Spleen (tissue), 13 donors: ENCODE measurements at places on chromosomes 6 and 20. TPM values are rescaled to one million over a fixed set of nuclear protein-coding genes. Genes with fewer than 3 reads are reported as not detected.

GRCh38 chr6:14524319-14524718, 406.7 kb downstream of the CD83 start:
- no peaks in the 10 kb centered on the region for H3K27me3 ChIP-seq
- H3K27ac ChIP-seq = no peak overlapping the region
- H3K4me1 ChIP-seq = no peaks in the 10 kb centered on the region
- no peak for DNase-seq
- H3K4me3 ChIP-seq = no peak overlapping the region

HRH3 gene
- total RNA-seq = not detected

- H3K27me3 ChIP-seq = no peaks in the 10 kb centered on the region
- H3K4me3 ChIP-seq = no peak overlapping the region
- no peaks in the 10 kb centered on the region for H3K4me1 ChIP-seq
- no peak overlapping the region for H3K27ac ChIP-seq
- H3K36me3 ChIP-seq = no peaks in the 10 kb centered on the region
- DNase-seq = no peak
Observed at GRCh38 chr6:84685983-84686584, 78.3 kb downstream of the TBX18 start.

SCGN gene
- total RNA-seq = not detected

DNA sequence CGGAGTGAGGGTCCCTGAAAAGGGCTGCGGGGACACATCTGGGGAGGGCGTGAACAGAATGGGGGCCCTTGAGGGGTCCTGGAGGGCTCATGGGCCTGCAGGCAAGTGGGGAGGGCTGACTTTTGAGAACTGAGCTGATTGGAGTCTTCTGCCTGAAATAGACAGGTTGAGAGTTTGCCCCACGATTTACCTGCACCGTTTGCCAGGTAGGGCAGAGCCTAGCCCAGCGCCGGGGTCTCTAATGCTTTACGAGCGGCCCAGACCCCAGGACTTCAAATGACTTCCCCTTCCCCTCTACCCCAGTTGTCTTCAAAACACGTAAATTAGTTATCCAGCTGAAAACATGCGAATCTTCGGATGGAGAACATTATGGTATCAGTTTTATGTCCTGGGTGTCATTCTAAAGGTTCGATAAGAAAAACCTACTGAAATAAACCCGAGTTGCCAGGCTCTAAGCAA, 1.3 kb downstream of the PLCB1 start:
- no peak for DNase-seq
- no peaks in the 10 kb centered on the region for H3K36me3 ChIP-seq
- peak overlapping the region; percentile 65 for H3K4me3 ChIP-seq
- peaks cover 4% of the 10 kb centered on the region for H3K27me3 ChIP-seq

MAK gene
- total RNA-seq = 0.67 TPM

SPATA25 gene
- total RNA-seq = 4.0 TPM

GRCh38 chr6:41785689-41786450, 1.6 kb upstream of the TOMM6 start:
- H3K27me3 ChIP-seq = no peaks in the 10 kb centered on the region
- H3K27ac ChIP-seq = peak overlapping the region; percentile 97
- peak overlapping the region; percentile 83 for H3K4me3 ChIP-seq
- H3K4me1 ChIP-seq = peaks cover 85% of the 10 kb centered on the region
- H3K36me3 ChIP-seq = no peaks in the 10 kb centered on the region

GRCh38 chr6:146550911-146551310, 7.3 kb downstream of the RAB32 start:
- no peaks in the 10 kb centered on the region for H3K27me3 ChIP-seq
- H3K4me3 ChIP-seq = no peak overlapping the region
- H3K36me3 ChIP-seq = peaks cover 47% of the 10 kb centered on the region
- no peak for DNase-seq
- no peak overlapping the region for H3K27ac ChIP-seq

DNA sequence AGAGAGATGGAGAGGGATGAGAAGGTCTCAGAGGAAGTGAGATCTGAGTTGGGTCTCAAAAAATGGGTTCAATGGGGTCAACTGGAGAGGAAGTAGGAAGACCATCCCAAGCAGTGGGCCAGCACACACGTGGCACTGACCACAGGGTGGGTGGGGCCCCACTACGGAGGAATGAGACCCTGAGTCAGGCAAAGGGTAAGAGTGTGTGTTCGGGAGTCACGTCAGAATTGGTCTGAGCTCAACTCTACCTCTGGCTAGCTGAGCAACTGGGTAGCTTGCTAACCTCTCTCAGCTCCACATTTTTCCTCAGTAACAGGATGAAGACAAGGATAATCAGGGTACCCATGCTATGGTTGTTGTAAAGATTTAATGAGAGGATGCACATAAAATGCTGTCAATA, 79.0 kb downstream of the TRERF1 start:
- no peak overlapping the region for H3K4me3 ChIP-seq
- DNase-seq = no peak
- H3K36me3 ChIP-seq = no peaks in the 10 kb centered on the region
- no peak overlapping the region for H3K27ac ChIP-seq

DNA sequence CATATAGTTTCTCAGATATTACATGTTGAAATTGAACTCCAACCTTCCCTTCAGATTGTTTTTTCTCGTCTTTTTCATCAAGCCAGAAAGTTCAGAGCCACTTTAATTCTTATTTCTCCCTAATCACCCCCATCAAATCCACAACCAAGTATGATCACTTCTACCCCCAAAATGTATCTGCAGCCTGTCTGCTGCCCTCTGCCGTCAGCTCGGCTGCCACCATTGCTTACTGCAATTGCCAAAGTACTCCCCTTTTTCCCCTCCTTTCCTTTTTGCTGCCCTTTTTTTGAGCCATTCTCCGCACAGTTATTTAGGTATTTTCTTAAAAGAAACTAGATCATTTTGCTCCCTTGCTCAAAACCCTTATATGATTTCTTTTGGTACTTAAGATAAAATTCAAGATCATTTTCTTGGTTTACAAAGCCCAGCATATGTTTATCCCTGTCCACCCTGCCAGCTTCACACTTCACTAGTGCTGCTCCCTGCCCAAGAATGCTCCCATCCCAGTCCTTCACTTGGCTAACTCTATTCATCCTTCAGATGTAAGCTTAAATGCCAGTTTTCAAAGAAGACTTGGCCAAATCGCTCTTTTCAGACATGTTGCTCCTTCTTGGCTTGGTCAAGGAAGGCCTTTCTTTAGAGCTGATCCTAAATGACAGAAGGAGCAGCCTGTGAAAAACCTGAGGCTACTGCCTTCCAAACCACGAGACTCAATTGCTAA, 63.7 kb downstream of the SH3BGRL2 start:
- no peaks in the 10 kb centered on the region for H3K27me3 ChIP-seq
- H3K4me1 ChIP-seq = no peaks in the 10 kb centered on the region
- no peak overlapping the region for H3K4me3 ChIP-seq
- no peaks in the 10 kb centered on the region for H3K36me3 ChIP-seq
- no peak for DNase-seq
- no peak overlapping the region for H3K27ac ChIP-seq

- no peak for DNase-seq
- H3K36me3 ChIP-seq = no peaks in the 10 kb centered on the region
- H3K4me3 ChIP-seq = no peak overlapping the region
- H3K27ac ChIP-seq = no peak overlapping the region
- peaks cover 16% of the 10 kb centered on the region for H3K4me1 ChIP-seq
- no peaks in the 10 kb centered on the region for H3K27me3 ChIP-seq
Observed at GRCh38 chr6:15876406-15876805, 213.6 kb upstream of the DTNBP1 start.

DNA sequence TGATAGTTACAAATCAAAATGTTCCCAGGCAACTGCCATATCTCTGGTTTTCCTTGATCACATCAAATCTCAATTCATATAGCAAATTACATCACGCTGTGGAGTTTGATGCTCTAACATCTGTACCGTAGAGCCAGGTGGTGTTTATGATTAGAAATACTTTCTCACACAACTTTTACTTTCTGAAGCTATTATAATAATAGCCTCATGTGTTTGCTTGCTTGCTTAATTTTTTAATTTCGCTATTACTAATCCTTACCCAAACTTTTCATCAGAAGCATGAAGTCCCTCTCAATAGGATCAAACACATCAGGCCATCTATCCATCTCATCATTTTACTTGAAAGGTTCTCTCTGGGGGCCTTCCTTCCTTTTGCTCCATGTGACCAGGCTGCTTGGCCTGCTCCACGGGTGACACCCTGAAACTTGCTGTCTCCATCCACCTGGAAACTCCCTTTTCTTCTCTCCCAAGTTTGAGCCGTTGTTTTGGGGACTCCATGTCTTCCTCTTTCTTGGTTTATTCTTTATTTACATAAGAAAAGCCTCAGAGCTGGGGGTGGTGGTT, 75.4 kb downstream of the ADAT2 start:
- H3K27me3 ChIP-seq = no peaks in the 10 kb centered on the region
- no peaks in the 10 kb centered on the region for H3K36me3 ChIP-seq
- DNase-seq = no peak
- no peak overlapping the region for H3K4me3 ChIP-seq
- H3K27ac ChIP-seq = no peak overlapping the region
- H3K4me1 ChIP-seq = no peaks in the 10 kb centered on the region

PHF3 gene
- 71.2 TPM for total RNA-seq

DNA sequence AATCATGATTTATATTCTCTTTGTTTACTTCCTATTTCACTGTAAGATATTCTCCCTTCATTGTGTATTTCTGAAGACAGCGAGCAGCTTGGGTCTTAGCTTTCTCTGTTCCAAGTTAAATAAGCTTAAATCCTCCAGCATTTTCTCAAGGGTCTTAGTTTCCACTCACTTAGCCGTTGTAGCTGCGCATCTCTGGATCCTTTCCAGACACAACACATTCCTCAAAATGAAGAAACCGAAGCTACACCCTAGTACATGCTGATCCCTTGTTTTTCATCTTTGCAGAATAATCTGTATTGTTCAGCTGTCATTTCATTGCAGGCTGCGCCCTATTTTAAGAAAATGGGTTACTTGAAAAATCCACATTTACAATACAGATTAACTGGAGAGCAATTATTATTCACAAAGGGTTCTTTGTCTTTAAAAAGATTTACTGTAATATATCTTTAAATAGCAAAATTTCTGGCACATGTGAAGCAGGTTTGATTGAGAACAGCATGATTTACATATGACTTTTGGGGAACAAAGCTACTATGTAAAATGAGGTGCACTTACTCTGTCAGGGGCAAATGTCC, 375.8 kb downstream of the QKI start:
- H3K27ac ChIP-seq = no peak overlapping the region
- no peaks in the 10 kb centered on the region for H3K27me3 ChIP-seq
- H3K36me3 ChIP-seq = no peaks in the 10 kb centered on the region
- no peak for DNase-seq
- H3K4me3 ChIP-seq = no peak overlapping the region

DNA sequence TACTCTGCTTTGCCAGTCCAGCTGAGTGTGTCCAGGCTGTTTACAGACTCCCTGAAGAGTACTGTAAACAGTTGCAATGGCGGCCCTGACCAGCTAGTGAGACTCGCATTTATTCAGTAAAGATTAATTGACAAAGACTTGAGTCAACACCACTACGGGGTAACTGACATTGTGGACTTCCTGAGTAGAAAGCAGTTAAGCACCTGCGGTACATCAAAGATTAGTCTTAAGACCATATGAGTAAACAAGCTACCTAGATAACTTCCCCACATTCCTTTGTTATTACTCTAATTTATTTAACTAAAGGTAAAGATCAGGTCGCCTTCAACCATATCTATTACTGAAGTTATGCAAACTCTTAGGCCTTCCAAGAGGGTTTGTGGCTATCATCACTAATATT, 12.6 kb downstream of the VPS52 start:
- H3K4me3 ChIP-seq = no peak overlapping the region
- H3K27me3 ChIP-seq = no peaks in the 10 kb centered on the region
- no peak for DNase-seq
- H3K4me1 ChIP-seq = no peaks in the 10 kb centered on the region

PHACTR3 gene
- total RNA-seq = 9.7 TPM

- DNase-seq = no peak
- H3K27me3 ChIP-seq = no peaks in the 10 kb centered on the region
- H3K36me3 ChIP-seq = no peaks in the 10 kb centered on the region
- H3K27ac ChIP-seq = no peak overlapping the region
- no peak overlapping the region for H3K4me3 ChIP-seq
- H3K4me1 ChIP-seq = no peaks in the 10 kb centered on the region
Observed at GRCh38 chr6:8170245-8170644, 67.9 kb upstream of the EEF1E1 start.

CDSN gene
- total RNA-seq = not detected

DNA sequence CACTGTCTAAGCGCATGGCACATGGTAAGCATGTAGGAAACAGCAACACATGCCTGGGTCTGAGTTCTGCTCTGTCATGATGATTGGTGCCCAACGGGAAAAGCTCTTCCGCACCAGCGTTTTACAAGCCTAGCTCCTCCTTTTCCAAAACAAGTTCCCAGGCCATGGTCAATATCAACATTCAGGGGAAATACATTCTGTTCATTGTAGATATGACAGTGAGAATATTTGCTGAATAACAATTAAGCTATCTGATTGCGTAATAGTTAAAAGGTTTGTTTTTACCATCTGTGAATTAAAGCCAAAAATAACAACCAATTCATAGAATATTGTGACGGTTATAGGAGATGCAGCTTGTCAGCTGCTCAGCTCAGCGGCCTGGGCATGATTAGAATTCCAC, 404.3 kb upstream of the SLC35B3 start:
- H3K36me3 ChIP-seq = no peaks in the 10 kb centered on the region
- no peaks in the 10 kb centered on the region for H3K27me3 ChIP-seq
- DNase-seq = no peak
- no peak overlapping the region for H3K4me3 ChIP-seq
- no peak overlapping the region for H3K27ac ChIP-seq
- H3K4me1 ChIP-seq = no peaks in the 10 kb centered on the region

FAM50B gene
- 9.7 TPM for total RNA-seq

GRCh38 chr20:59121714-59122565, 41.7 kb upstream of the ZNF831 start:
- H3K27me3 ChIP-seq = no peaks in the 10 kb centered on the region
- H3K36me3 ChIP-seq = no peaks in the 10 kb centered on the region
- H3K4me3 ChIP-seq = no peak overlapping the region
- no peak for DNase-seq

GRCh38 chr6:12637960-12638641, 78.5 kb upstream of the PHACTR1 start:
- no peaks in the 10 kb centered on the region for H3K36me3 ChIP-seq
- DNase-seq = no peak
- H3K4me1 ChIP-seq = no peaks in the 10 kb centered on the region
- peaks cover 10% of the 10 kb centered on the region for H3K27me3 ChIP-seq
- no peak overlapping the region for H3K4me3 ChIP-seq

GRCh38 chr20:329851-330232, 4.5 kb downstream of the SOX12 start:
- H3K27ac ChIP-seq = no peak overlapping the region
- H3K27me3 ChIP-seq = peaks cover 14% of the 10 kb centered on the region
- no peaks in the 10 kb centered on the region for H3K36me3 ChIP-seq
- no peak overlapping the region for H3K4me3 ChIP-seq
- no peak for DNase-seq
- peaks cover 40% of the 10 kb centered on the region for H3K4me1 ChIP-seq

GRCh38 chr20:5410470-5410869, 93.7 kb upstream of the PROKR2 start:
- no peaks in the 10 kb centered on the region for H3K27me3 ChIP-seq
- no peaks in the 10 kb centered on the region for H3K4me1 ChIP-seq
- DNase-seq = no peak
- no peaks in the 10 kb centered on the region for H3K36me3 ChIP-seq
- H3K4me3 ChIP-seq = no peak overlapping the region

GRCh38 chr6:96491926-96492325, 29.7 kb upstream of the UFL1 start:
- H3K4me1 ChIP-seq = no peaks in the 10 kb centered on the region
- no peaks in the 10 kb centered on the region for H3K27me3 ChIP-seq
- H3K27ac ChIP-seq = no peak overlapping the region
- no peak overlapping the region for H3K4me3 ChIP-seq
- DNase-seq = no peak
- no peaks in the 10 kb centered on the region for H3K36me3 ChIP-seq
